ENCODE measurements at places on chromosomes 16 and 17.

DNA sequence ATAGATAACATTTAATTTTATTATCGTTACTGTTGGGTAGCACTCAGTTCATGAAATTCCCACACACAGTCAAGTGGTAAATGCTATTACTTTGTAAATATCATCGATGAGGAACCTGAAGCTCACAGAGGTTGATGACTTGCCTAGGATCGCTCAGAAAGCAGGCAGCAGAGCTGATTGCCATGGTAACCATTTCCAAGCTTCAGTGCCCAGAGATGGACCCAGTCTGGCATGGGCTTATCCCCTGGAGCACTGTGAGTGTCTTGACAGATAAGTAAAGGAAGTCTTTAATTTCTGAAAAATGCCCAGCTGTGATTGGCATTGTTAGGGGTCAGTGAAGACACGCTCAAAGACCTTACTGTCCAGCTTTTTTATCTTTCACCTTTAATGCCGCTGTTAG is 95.0 kb downstream of the PRKCB start:
- DNase-seq: no peak

DNA sequence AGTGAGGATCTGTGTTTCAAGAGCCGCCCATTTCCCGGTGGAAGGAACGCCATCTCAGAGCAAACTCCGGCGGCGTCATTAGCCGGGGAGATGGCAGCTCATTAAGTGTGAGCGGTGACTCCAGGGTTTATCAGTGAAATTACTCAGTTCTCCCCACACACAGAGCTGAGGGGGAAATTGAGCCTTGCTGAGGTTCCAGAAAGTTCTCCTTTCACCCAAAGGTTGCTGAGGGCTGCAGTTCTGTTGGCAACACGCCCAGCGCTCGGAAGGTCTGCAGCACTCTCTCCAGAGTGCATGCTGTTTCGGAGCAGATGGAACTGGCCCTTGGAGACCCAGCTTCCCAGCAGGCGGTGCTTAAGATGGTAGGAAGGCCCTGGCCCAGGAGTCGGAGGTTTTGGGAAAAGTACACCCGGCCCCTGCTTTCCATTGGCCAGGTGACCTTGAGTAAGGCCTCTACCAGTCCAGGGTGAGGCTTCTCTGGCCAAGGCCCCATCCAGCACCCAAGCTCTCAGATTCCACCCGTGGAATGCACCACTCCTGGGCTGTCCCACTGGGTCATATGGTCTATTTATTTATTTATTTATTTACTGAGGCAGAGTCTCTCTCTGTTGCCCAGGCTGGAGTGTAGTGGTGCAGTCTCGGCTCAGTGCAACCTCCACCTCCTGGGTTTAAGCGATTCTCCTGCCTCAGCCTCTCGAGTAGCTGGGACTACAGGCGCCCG is 167.7 kb upstream of the CIBAR2 start:
- DNase-seq: no peak

DNA sequence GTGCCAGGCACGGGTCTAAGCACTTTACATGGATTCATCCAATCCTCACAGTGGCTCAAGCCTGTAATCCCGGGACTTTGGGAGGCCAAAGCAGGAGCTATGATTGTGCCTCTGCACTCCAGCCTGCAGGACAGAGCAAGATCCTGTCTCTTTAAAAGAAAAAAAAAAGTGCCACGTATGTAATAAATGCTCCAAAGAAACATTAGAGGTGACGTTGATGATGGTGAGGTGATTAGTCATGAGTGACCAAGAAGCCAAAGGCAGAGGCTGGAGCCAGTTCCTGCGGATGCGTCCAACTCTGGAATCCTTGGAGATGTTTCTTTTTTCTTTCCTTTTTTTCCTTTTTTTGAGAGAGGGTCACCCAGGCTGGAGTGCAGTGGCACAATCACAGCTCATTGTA is 59.4 kb upstream of the SIAH1 start:
- no peak for DNase-seq

GRCh38 chr17:80879723-80880647 is 111.7 kb upstream of the CHMP6 start:
- DNase-seq: no peak

GRCh38 chr17:41167561-41167960 is 460 bp downstream of the KRTAP4-3 start:
- DNase-seq: no peak
